NB4 (cell line): ENCODE measurements at places on chromosomes 12 and 14.
A peak's percentile ranks its signal among the peaks of the same experiment; 100 is the strongest.

- no peak for DNase-seq
Measured at GRCh38 chr14:51568366-51568765, 83.3 kb upstream of the FRMD6 start.

DNA sequence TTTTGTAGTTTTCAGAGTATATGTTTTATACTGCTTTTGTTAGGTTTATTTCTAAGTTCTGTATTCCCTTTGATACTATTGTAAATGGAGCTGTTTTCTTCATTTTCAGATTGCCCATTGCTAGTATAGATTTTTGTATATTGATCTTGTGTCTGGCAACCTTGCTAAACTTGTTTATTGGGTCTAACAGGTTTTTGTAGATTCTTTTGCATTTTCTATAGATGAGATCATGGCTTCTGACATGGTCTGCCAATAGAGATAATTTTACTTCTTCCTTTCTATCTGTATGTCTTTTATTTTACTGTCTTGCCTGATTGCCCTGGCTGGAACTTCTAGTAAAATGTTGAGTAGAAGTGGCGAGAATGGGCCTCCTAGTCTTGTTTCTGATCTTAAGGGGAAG, 40.3 kb downstream of the ANKRD9 start:
- DNase-seq: no peak

DNA sequence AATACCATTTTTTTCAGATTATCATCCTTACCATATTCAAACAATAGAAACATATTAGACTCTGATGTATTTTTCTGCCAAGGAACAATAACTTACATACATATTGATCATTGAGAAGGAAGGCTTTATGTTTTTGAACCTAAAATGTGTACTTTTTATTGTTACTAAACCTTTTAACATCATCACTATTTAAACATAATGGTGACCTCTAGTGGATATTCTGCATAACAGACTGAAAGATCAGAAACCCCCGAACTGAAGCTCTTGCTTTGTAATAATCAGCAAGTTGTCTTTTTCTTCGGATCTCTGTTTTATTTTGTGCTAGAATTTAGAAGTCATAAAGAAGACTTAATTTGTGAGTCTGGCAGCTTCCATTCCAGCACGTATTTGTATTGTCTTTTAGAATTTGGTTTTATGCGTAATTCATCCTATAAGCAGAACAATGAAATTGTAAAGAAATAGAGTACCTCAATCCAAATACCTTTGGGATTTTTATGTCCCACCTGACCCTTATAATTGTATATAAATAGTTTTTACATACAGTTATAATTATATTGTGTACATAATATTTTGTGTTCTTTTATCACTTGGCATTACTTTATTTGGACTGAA, 125.9 kb upstream of the ATF1 start:
- DNase-seq: peak; percentile 64

DNA sequence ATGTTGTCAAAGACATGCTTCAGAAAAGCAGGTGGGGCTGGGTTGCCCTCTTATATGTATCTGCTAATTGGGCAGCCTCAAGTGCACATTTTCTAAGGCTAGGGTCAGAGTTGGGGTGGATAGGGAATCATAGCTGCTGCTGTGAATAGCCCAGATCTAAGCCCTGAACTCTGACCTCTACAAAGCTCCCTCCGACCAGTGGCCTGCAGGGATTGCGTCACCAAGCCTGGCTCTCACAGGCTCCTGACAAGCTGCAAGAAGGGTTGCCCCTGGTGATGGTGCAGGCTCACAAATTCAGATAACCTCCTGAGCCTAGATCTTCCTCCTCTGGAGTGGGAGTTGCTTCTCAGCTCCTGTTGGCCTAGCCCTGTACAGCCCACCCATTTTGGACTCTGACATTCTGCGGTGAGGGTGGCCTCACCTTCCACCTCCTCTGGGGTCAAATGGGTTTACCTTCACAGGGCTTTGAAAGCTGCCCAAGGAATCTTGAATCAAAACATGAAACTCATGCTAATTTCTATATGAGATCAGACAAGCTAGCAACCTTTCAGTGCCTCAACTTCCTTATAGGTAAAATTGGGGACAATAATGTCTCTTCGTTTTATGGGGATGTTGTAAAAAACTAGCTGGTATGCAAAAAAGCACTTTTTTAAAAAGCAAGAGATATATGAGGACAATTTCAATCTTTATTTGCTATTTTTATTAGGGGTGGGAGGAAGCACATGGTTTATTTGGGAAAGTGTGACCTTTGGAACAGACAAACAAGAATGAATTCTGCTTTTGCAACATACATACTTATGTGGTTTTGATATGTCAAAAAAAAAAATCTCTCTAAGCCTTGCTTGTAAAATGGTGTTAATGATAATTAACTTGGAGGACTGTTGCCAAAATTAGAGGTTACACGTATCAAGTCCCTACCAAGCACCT, 4.9 kb upstream of the SUSD6 start:
- DNase-seq: peak; percentile 44

DNA sequence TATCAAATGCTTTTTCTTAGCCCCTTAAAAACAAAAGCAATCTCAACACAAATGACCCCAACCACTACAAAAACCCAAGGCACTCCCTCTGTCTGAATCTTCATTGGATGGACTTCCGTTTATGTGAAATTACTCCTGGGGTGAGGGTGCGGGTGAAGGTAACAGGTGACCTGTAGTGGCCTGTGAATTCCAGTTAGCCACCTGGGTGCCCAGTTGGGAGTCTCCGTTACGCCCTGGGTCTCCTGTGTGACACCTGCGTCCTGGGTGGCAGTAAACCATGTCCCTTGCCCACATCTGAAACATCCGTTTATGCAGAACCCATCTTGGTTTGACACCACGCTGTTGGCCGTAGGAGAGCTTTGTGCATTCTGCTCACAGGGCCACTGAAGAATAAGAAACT, 62.6 kb downstream of the CCDC92 start:
- no peak for DNase-seq

- DNase-seq: peak; percentile 28
Measured at GRCh38 chr12:63021116-63021515, 86.2 kb upstream of the PPM1H start.

GRCh38 chr14:72904840-72905561, 11.1 kb upstream of the DPF3 start:
- peak; percentile 81 for DNase-seq

GRCh38 chr14:50559990-50560930, at the start of gene ATL1:
Gene ATL1 (plus strand): TSS chr14:50560145. CDS start chr14:50560266, 121 bp downstream.
- DNase-seq: peak; percentile 91
